Activated CD8-positive, alpha-beta memory T cell treated with anti-CD3 and anti-CD28 coated beads for 4 hours (primary cell): ENCODE measurements at places on chromosomes 1 and 21.

- no peak for DNase-seq
These were observed 73.1 kb downstream of the ATP6V1G3 start for GRCh38 chr1:198467342-198467741.

DNA sequence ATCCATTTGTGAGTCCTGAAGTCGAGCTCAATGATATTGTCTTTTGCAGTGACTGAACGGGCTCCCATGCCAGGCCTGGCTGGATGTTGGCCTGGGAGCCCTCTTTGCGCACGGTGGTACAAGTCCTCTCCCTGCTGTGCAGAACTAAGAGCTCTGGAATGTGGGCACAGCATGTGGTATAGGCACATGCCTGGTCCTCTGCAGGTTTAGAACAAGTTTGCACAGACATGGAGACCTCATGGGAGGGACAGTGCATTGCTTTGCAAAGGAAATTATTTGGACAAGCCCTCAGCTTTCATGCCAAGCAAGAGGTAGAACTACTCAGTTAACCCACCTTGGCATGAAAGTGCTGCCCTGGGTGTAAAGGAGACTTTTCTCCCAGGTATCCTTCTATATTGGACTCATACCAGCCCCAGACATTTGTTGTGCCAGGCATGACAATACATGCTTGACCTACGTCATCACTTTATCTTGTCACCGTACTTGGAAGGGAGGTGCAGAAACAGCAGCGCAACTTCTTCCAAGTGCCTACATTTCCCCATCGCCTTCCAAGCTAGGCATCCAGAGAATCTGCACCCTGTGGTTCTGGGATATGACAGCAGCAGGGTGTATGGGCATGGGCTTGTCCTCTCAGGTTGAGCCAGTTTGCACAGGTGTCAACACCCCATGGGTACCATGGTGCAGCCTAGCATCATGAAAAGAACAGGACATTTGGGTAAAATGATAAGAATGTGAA, 37.6 kb upstream of the MRPS6 start:
- no peak for DNase-seq

DNA sequence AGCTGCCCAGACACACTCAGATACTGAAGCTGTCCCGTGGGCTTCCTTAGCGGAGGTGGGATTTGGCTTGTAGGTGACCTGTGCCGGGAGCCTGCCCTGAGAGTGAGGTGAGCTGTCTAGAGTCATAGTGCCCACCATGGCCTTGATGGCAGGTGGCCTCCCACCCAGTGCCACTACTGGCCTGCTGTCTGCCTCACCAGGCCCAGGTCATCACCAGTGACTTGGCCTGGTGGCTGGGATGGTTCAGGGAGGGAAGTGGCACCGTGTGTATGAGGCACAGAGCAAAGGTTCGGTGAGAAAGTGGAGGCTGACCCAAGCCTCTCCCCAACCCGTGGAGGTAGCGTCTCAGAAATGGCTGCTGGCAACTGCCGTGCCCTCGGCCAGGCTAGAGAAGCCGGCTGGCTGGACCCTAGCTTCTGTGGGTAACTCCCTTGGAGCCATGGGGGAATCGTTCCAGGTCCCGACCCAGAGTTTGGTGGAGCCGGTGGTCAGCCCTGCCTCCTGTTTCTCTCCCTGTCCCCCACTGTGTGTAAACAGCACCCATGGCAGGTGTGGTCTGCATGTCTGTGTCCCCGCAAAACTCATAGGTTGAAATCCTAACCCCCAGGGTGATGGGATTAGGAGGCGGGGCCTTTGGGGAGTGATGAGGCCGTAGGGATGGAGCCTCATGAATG, 155.4 kb upstream of the C1orf174 start:
- no peak for DNase-seq

- DNase-seq = no peak
These were observed 37.3 kb upstream of the EDN2 start for GRCh38 chr1:41521766-41522165.

- no peak for DNase-seq
These were observed 35.4 kb downstream of the TMPRSS15 start for GRCh38 chr21:18368205-18368604.

- DNase-seq = no peak
These were observed 58.9 kb downstream of the TGFBR3 start for GRCh38 chr1:91827087-91827458.

DNA sequence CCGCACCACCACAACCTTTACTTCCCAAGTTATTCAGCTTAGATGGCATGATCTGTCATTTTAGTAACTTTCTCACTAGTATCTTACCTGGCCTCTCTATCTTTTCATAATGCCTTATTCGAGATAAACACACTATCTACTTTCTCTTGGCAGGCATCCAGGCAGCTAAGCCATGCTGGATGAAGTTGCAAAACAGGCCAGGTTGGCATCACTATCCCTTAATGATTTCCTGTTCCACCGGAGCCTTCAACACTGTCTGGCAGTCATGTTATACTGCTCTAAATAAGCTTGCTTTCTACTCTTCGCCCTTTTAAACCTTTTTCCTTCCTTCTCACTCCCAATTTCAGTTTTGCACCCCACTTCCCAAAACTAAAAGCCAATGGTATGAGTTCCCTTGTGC, 12.0 kb upstream of the KCNH1 start:
- DNase-seq = no peak

DNA sequence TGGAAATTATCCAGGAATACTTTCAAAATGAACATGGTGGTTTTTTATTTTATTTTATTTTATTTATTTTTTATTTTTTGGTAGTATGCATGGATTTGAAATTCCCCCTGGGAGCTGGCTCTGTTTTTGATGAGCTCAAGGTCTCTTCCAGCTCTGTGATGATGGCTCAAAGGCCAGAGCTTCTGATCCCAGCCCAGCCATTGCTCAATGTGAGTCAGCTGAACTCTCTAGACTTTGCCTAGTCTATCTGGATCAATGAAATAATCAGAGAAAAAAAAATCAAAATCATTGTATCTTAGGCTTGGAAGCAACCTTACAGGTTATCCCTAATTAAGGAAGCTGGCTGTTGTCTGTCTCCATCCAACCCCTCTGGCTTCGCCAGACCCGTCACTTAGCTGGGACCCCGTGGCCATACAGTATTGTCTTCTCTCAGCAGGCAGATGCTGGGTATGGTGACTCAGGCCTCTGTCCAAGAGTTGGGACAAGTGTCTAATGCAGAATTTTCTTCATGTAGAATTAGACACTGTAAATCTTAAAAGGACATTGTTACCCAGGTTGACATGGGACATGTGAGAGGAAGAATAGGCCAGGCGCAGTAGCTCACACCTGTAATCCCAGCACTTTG, 90.2 kb upstream of the LPGAT1 start:
- DNase-seq = no peak

DNA sequence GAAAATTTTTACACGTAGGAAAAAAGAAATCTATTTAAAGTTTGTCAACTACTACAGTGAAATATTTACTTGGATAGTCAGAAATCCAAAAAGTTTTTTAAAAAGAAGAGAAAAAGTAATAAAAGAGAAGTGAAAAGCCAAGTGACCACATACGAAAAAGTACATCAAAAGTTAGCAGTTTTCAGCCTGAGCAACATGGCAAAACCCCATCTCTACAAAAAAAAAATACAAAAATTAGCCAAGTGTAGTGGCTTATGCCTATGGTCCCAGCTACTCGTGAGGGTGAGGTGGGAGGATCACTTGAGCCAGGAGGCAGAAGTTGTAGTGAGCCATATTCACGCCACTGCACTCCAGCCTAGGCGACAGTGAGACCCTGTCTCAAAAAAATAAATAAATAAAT, 5.2 kb upstream of the MR1 start:
- no peak for DNase-seq

- peak; percentile 54 for DNase-seq
These were observed 29.1 kb upstream of the A3GALT2 start for GRCh38 chr1:33349778-33350610.

DNA sequence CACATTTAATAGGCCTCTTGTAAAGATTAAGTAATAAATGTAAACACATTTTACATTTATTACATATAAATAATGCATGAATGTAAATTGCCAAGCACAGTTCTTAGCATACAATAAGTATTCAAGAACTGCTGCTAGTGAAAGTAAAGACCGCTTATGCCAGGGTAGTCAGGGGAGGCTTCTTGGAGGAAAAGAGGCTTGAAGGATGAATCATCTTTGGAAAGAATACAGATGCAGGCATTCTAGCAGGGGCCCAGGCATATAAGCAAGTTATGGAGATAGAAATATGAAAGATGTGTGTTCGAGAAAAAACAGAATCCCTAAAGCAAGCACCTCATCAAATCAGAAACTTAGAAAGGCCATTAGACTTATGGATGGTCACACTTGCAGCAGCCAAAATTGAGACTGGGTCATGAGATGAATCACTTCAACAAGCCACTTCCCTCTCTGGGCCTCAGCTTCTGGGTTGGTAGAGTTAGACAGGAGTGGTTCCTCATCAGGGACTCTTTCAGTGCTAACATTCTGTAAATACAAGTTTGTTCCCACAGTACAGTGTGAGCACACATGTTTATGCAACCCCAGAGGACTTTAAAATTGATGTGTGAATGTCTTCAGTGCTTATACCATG, 79.8 kb upstream of the ROR1 start:
- no peak for DNase-seq

DNA sequence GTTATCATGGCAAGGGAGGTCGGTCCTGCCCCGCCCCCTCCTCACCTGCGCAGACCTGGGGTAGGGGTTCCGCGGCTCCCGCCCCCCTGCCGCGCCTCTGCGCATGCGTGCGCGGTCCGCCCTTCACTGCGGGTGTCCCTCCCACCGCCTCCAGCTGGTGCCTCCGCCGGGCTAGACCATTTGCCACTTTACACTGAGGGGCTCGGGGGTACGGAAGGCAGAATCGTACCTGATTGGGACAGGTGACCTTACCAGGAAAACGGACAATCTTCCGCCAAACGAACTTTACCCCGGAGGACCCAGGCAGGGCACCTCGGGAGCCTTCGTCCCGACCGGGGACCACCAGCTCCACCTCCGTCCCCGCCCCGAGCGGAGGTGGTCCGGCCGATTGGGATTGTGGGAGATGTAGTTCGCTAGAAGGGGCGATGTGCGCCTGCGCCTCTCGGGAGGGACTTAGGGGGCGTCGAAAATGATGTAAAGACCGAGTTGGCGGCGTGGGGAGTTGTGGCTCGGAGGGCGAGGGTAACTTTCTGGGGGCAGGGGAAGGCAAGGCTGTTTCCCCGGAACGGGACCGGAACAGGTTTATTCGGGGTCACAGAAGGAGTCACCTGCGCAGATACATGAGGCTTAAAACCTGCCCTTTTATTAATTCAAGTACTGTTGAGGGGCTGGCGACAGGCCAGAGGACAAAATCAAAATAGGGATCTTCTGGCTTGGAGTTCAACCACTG, at the start of gene DNAJC28:
DNAJC28 (minus strand) TSS at position 344 of the 730 bp plus-strand sequence. CDS start 2,323 bp downstream, outside the sequence.
- peak; percentile 92 for DNase-seq

- peak; percentile 50 for DNase-seq
These were observed 37.6 kb downstream of the GALNT2 start for GRCh38 chr1:230104395-230105244.

DNA sequence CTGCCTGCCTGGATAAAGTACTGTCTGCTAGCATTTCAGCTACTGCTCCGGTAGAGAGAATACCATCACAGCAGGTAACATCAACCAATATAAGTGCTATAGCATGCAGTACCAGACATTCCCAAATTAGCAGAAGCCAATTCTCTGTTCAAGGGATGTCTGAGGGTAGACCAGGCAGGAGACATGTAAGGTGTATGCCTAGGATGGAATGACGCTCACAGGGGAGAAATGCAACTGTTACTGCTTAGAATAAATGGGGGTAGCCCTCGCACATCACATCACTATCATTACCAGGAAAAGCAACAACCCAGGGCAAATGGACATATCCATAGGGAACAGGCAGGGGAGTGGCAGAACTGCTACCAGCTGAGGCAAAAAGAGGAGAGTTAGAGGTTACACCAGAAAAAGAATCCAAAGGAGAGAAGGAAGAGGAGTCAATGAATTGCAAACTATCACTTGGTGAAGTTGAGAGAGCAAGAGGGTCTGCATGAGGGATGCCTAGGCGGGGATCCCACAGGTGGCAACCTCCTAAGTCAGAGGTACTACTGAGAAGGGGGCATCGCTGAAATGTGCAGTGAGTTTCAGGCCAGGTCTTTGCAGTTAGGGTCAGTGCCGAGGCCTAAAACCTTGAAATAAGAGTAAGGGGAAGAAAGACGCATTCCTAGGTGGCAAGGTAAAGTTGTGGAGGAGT, 1.1 kb downstream of the UBE2Q1 start:
- no peak for DNase-seq

GRCh38 chr21:14453339-14454015, 70.5 kb upstream of the HSPA13 start:
- no peak for DNase-seq

DNA sequence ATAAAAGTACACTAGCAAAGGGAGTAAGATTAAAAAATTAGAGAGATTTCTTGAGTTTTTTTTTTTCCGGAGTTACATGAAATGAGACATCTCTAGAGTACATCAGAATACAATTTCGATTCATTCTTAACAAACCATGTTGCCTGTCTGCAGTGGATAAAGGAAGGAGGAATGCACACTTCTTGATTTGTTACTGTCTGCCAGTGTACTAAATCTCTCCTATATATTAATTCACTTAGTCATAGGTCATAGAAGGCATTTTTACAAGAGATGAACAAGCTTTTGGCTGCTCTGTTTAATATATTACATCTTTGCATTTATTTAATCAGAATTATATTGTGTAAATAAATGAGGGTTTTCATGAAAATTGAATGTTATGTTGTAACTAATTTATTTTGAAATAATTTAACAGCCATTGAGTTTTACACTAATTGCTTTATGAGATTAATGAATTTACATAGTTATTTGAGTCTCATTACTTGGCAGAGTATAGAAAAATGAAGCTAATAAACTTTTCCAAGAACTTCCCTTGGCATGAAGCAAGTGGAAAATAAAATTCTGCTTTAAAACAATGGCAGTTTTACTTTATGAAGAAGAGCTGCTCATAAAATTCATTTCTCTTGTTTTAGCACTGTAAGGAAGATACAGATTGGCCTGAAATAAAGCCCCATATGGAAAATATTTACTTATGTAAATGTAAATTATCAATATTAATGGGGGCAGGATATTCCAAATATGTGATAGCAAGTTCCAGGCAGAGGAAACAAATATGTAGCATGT, 1284.7 kb downstream of the BRINP3 start:
- DNase-seq = no peak

GRCh38 chr1:59005491-59006288, 221.8 kb upstream of the JUN start:
- no peak for DNase-seq

GRCh38 chr1:91764471-91765115, 121.4 kb downstream of the TGFBR3 start:
- DNase-seq = no peak

DNA sequence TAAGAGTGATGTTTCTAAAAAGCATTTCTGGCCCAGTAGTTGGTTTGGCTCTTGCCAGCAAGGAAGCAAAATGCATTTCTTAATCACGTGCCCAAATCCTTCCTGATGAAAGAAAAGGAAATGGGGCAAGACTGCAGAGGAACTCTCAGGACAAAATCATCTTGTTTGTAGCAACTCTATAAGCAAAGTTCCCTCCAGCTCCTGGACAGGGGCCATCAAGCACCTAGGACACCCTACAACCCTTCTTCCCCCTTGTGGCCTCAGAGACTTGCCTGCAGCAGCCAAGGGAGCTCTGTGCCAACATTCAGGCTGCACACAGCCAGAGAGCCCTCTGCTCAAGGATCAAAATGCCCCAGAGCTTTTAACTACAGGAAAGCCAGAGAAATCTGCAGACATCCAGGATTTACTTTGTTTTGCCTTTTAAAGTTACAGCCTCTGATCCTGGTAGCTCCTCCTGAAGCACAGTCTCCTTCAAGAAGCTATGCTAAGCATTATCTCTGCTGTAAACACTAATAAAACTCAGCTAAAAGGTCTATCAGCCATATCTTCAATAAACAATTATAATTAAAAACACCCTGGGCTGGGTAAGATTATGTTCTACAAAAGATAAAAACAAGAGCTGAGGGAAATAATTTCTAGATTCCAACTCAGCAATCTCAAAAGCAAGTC, 105.0 kb downstream of the KIAA0319L start:
- DNase-seq = no peak
